Stimulated activated CD8-positive, alpha-beta memory T cell treated with anti-CD3 and anti-CD28 coated beads, Interleukin-15, amount 100 ng/mL, for 24 hours (primary cell): ENCODE measurements at places on chromosomes 5 and 9.

- DNase-seq = no peak
Measured at GRCh38 chr5:96387616-96388015, 45.4 kb downstream of the PCSK1 start.

GRCh38 chr9:93155716-93156474, 21.8 kb upstream of the NINJ1 start:
- no peak for DNase-seq

- DNase-seq = no peak
Measured at GRCh38 chr9:70406434-70406862, 8.0 kb downstream of the KLF9 start.

DNA sequence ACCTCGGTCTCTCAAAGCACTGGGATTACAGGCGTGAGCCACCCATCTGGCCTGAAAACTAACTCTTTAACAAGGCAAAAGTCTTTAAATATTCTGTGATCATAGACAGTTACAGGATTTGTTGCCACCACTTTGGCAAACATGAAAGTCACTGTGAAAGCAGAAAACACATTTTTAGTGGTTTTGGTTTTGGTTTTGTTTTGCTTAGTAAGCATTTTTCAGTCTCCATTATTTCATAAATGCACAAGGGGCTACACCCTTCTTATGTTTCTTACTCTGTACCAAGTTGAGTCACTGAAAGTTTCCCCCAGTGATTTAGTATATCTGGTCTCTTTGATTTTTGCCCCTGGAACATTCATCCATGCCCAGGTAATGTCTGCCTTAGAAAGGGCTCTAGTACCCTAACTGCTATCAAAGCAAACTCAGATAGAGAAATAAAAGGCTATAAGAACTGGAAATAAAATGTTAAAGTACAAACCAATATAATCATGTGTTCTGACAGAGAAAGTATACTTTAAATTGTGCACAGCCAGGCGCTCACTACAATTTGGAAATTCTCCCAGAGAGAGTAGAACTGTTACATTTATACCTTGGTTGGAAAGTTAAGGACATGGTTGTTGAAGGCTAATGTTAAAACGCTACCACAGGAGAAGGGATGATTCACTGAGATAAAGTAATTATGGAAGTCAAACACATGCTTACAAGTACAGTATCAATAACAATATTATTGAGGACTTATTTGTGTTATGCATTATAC, 1022.5 kb upstream of the DMAC1 start:
- DNase-seq = no peak

GRCh38 chr9:137113385-137114159, 961 bp downstream of the DPP7 start:
- DNase-seq = no peak

GRCh38 chr9:105282870-105283621, 38.6 kb downstream of the SLC44A1 start:
- DNase-seq = no peak

DNA sequence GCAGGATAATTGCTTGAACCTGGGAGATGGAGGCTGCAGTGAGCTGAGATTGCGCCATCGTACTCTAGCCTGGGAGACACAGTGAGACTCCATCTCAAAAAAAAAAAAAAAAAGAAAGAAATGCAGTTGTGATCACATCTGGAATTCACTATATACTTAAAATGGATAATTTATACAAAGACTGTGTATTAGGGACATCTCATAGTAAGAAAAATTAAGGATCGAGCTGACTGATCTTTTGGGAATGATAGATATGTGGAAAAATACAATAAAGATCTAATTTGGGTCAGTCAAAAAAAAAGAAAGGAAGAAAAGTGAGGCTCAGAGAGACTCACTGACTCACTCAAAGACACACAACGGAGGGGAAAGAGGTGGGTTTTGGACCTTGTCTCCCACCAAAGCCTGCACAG, 73.2 kb upstream of the STXBP1 start:
- DNase-seq = no peak

DNA sequence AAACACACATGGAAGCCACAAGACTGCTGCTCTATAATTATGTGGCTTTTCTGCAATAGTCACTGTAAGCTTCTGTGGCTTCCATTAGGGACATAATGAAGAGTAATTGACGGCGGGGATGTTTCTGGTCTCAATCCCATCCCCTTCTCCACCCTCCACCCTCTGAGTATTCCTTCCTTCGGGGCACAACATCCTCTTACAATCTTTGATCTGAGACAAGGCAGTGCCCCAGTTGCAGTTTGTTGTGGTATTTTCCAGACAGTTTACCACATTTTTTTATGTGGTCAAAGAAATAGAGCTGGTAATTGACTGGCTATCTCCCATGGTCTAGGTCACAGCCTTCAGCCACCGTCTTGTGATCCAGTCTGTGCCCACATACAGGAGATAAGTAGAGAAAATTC, 277.7 kb downstream of the NR2F1-AS1 start:
- no peak for DNase-seq
